Natural killer cell treated with Interleukin-12 subunit alpha and Interleukin-12 subunit beta and Interleukin-15 and Interleukin-18, amount 100 ng/mL, for 72 hours (primary cell): ENCODE measurements at places on chromosomes 5 and 9.

DNA sequence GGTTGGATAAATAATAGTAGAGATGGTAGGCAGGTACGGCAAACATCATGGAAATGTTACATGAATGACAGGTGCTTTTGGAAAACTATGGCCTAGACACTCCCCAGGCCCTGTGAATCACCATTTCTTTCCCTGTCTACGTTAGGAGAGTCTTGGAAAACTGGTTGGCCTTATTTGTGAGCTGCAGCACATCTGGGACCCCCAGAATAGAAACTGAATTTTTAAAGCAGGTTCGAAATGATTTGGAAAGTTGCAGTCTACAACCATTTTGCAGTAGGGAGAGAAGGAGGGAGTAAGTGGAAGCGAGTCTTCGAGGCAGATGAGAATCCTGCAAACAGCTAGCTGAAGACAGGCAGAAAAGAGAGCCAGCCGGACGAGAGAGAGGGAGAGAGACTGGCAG lies 13.0 kb downstream of the C1QTNF2 start:
- DNase-seq = no peak

GRCh38 chr9:97478301-97478981 lies 23.0 kb upstream of the TMOD1 start:
- DNase-seq = no peak

GRCh38 chr9:125649315-125649714 lies 57.7 kb downstream of the MAPKAP1 start:
- DNase-seq = no peak

GRCh38 chr9:116497095-116497890 lies 189.8 kb upstream of the TRIM32 start:
- DNase-seq = no peak

DNA sequence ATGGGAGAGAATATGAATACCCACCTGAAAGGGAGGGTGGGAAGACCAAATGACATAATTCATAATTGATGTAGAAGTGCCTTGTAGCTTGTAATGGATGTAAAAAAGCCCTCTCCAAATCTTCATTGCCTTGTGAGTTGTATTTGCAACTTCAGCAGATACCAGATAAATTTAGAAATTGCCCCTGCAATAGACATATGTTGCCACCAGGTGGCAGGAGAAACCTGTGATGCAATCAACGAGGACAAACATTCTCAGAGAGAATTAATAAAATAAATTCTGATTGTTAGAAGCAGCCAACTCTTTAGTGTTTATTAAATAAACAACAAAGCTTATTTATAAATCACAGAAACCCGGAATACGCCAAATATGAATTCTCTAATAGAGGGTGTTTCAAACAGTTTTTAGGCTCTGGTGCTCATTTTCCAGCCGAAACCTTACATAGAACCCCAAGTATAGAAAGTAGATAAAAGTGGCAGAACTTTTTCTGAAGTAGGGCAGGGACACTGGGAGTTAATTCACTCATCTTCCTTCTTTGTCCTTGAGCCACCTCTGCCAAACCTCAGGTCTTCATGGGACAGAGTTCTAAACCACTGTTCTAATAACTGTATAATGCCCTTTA lies 147.8 kb downstream of the TMEM38B start:
- DNase-seq = no peak

- DNase-seq = no peak
These were observed 61.0 kb downstream of the DAP start for GRCh38 chr5:10699987-10700386.

DNA sequence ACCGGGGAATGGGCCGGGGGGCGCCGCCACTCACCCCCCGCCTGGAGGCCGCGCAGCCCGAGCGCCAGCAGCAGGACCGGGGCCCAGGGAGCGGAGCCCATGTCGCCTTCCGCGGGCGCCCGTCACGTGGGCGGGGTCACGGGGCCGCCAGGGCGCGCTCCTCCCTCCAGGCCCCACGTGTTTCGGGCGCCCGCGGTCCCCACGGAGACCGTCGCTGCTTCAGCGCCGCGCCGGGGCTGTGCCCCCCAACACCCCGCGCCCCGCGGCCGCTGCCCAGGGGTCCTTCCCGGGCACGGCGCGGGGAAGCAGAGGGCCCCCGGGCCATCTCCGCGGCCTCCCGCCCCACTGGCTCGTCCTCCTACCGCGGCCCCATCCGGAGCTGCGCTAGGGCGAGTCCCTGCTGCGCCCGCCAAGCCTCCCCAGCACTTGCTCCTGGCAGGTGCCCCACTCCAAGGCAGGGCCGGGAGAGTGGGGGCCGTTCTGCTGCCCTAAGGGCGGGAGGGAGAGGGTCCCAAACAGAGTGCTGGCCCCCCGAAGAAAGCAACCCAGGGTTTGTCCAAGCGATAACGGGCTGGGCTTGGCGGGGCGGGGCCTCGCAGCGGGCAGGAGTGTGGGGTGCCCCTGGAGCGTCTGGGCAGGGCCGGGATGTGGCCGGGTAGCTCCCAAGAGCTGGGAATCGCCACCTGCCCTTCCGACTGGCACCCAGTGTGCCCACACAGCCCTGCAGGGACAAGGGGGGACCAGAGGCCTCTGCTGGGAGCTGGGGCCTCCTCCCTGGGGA lies at the start of gene DPP7:
Gene DPP7, minus strand, starts transcription at position 121 of the 781 bp plus-strand sequence. Its CDS starts 20 bp downstream, at position 101.
- DNase-seq = peak; percentile 87

- DNase-seq = no peak
These were observed 9.3 kb upstream of the GOLGA1 start for GRCh38 chr9:124950050-124950718.

- DNase-seq = no peak
These were observed 65.4 kb downstream of the CERT1 start for GRCh38 chr5:75446068-75446467.
